CD8-positive, alpha-beta T cell (primary cell): ENCODE measurements at places on chromosomes 4 and X.

DNA sequence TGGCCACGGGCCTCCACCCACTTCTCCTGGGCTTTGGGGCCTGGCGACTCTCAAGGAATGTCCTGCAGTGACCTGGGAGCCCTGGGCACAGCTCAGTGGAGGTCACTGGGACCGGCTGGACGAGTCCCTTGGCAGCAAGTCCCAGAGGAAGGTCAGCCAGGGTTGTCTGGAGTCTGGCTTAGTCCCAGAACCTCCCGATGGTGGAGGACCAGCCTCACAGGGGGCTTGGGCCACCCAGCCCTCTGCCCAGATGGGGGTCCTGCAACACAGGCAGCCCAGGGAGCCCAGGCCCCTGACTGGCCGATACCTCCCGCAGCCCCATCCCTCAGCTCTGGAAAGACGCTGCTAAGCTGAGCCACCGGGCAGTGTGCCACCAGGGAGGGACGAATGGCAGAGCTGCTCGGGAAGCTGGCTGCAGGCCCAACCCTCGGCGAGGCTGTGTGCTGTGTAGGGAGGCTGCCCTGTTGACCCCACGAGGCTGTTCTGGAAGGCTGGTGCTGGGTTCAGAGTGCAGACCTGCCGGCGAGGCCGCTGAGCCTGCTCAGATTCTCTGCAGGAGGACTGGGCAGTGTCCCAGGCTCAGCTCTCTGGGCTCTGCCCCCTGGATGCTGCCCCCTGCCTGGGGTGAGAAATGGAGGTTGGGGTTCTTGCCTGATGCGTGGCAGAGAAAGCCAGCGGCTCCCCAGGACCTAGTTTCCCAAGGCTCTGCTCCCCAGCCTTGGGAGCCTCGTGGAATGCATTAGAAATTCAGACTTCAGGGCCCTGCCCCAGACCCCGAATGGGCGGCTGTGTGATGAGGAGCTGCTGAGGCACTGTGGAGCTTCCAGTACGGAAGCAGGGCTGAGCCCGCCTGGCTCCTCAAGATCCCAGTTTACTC, 61.7 kb downstream of the ADRA2C start:
- DNase-seq = no peak

GRCh38 chr4:128221586-128221985, 66.0 kb downstream of the PGRMC2 start:
- DNase-seq = no peak

DNA sequence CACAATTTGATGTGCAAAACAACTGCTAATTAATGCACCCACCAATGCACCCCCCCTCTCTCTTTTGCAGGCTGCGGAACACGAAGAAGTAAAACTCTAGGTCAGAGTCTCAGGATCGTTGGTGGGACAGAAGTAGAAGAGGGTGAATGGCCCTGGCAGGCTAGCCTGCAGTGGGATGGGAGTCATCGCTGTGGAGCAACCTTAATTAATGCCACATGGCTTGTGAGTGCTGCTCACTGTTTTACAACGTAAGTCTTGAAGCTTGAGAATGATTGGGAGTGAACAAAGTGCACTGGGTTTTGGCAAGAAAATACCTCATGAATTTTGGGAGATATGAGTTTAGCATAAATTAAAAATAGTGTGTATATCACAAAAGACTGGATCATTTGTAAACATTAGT, 28.9 kb downstream of the TMPRSS11E start:
- DNase-seq = no peak

GRCh38 chr4:77072195-77072753, 3.5 kb downstream of the CCNI start:
- peak; percentile 85 for DNase-seq
